SIG-M5 (cell line): ENCODE measurements at places on chromosomes 16 and 17.

DNA sequence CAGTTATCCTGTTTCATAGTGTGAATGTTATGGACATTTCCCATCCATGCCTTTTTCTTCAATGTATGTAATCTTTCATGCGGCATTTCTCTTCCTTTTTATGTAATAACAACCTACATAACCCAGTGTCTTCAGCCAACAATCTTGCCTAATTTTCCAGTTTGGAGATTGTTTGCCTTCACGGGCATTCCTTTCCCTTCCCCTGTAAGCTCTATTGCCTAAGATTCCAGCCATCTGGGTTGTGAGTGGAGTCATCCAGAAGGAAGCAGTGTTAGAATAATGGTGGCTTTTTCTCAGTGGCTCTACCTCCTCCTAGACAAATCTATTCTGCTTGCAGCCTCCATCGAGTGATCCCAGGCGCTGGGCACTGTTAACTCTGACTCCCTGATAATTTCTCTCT lies 22.3 kb downstream of the SYCE1L start:
- DNase-seq: no peak

- DNase-seq: no peak
These were observed 3.9 kb downstream of the MMP15 start for GRCh38 chr16:58029410-58029809.

GRCh38 chr17:47621293-47622179 lies 28.2 kb upstream of the KPNB1 start:
- DNase-seq: no peak

GRCh38 chr17:69245617-69246016 lies 17.0 kb upstream of the ABCA10 start:
- no peak for DNase-seq

DNA sequence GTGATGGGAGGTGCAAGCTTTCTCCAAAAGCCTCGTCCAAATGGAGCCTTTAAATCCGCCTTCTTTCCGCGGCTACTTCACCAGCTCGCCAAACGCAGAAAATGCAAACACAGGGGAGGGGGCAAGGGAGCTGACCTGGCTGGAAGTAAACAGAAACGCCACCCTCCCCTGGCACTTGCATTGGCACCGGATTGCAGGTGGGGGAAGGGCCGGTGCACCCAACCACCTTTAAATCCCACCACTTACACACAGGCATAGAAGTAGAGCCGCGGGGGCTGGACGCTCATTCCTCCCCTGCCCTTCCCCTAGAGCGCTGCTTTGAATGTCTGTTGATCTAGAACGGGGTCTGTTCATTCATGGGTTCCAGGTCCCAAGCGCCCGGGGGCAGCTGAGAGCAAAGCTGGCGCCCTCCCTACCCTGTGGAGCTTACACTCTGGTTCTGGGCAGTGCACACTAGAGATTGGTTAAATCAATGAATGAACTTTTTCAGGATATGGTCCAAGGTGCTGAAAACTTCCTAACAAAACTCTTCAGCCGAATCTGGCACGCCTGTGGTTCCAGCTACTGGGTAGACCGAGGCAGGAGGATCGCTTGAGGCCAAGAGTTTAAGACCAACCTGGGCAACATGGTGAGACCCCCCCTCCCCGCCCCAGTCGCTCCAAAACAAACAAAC lies 920 bp upstream of the ZCCHC14 start:
- no peak for DNase-seq

- DNase-seq: no peak
These were observed 5.0 kb downstream of the SKA2 start for GRCh38 chr17:59149841-59150511.

DNA sequence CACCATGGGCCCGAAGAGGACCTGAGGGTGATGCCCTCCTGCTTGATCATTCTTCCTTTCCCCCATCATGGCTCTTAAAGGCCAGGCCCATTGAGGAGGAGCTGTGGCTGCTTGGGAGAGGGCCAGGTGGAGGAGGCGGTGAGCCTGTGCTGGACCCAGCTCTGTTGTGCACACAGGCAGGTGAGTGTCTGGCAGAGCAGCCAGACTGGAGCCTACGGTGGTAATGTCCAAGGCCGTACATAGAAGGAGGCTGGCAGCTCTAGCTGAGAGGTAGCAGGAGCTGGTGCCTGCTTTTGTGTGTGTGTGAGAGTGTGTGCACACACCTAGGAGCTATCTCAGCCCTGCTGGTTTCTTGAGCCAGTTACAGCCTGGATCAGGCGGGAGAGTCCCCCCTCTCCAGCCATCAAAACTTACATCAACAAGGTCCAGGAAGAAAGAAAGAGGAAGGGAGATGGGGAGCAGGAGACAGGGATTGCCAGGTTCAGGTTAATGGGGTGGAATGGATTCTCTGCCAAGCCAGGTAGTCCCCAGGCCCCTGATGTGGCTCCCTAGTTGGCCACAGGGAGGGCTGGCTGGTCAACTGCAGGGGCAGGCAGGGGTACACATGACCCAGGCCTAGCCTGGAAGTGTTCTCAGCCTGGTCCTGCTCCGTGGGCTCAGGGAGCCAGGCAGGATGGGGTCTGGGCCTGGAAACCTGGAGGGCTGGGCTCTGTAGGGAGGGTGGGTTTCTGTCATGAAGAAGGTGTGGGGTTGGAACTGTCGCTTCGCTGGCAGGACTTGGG lies 107.1 kb downstream of the RAP1GAP2 start:
- DNase-seq: no peak

- DNase-seq: no peak
These were observed 9.6 kb upstream of the CPD start for GRCh38 chr17:30368912-30369720.

DNA sequence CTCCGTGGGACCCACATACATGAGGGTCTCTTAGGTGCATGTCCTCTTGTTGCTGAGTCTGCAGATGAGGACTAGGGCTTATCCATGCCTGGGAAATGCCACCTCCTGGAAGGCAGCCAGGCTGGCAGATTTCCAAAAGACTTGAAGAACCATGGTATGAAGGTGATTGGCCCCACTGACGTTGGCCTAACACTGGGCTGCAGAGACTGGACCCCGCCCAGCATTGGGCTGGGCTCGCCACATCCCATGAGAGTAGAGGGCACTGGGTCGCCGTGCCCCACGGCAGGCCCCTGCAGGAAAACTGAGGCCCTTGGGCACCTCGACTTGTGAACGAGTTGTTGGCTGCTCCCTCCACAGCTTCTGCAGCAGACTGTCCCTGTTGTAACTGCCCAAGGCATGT lies 38.2 kb upstream of the IL21R start:
- no peak for DNase-seq

DNA sequence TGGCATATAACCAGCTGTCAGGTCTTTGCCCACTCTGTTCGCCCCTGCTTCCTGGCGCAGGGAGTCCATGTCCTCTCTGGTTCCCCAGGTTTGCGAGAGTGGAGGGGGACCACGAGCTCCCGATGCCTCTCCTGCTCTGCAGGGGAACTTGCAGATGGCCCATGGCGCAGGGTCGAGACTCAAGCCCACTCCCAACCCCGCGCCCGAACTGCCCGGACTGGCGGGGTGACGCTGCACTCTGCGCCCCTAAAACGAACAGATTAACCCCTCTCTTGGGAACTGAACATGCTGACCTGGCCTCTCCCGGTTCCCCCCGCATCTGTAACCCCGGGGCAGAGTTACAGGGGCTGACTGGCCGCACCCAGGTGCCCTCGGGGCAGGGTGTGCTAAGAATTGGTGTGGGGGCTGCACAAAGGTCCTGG lies 681 bp upstream of the PLA2G15 start:
- DNase-seq: no peak
